ENCODE measurements at places on chromosomes 12 and 14. TPM values are rescaled to one million over a fixed set of nuclear protein-coding genes. Genes with fewer than 3 reads are reported as not detected.

GRCh38 chr12:30795410-30796312, 40.9 kb upstream of the CAPRIN2 start:
- DNase-seq = peak; percentile 94

DNA sequence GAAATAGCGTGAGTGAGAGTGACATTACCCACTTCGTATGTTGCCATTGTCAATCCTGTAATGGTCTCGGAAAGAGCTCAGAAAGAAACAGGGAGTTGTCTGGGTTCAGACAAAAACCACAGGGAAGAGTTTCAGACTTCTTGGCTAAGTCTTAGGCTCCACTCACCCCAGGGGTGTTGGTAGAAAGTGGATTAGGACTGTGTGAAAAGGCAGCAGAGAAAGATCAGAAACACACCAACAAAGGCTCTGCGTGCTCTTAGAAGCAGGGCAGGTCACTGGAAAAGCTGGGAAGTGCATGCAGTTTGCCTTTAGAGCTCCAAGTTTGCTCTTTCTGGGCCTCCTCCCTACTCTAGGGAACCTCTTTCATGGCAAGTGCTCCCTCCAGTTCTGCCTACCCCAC, 106.1 kb upstream of the PLXNC1 start:
- DNase-seq = no peak

DNA sequence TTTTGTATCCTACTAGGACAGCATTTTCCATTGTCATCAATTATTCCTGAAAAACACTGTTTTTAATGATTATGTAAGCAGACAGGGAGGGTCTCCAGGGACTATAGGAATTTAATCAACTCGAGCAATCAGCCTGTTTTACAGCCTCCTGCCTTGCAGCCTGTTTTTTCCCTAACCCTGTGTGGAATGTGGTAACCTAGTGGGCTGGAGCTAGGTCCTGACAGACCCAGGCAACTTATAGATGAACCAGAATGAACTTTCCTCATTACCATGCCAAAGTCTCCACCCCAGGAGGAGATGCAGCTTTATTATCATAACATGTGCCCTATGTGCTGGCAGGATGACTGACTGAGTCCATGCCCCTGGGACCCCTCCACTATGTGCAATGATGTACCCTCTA, 375.1 kb downstream of the BMP4 start:
- DNase-seq = no peak

GRCh38 chr12:57046086-57046791, 3.7 kb downstream of the MYO1A start:
- DNase-seq = no peak

DNA sequence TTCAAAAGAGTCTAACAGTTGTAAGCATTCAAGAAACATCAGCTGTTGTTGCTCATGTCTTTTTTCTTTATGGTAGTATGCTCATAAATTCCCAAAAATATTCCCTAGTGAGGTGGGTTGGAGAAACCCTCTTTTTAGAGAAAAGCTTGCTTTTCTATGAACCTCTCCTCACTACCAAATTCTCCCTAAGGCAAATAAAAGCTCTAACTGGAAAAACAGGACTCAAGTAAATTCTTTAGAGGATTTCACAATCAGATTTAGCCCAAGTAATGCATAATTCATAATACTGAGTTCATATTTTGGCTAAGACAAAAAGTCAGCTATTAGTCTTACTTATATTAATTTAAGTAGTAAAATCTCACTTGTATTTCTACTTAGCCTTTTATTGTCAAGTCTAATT, 59.1 kb downstream of the DIO2 start:
- no peak for DNase-seq

- no peak for DNase-seq
These were observed 121.7 kb downstream of the SLC38A1 start for GRCh38 chr12:46147144-46147543.

GRCh38 chr14:51500776-51501175, 150.9 kb upstream of the FRMD6 start:
- no peak for DNase-seq

DNA sequence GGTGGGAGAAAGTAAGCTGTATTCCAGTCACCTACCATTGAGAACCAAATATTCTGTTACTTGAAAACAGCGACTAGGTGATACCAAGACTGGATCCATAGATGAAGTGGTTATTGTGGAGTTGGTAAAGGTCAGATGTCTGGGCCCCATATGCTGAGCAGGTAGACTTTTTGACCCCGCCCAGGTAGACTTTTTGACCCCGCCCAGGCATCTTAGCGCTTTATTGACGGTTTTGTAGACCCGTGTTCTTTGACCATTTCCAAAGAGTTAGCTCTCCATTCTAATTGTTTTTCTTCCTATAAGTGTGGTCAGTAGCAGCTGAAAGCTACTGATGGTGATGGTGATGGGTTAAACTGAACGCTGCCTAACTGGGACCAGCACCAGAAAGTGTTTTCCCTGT, 61.6 kb downstream of the SLC8A3 start:
- no peak for DNase-seq

GRCh38 chr12:121803861-121804416, at the start of gene SETD1B:
Gene SETD1B (plus strand): TSS chr12:121804009. CDS start chr12:121804738, 729 bp downstream.
- peak; percentile 75 for DNase-seq

GRCh38 chr12:23906329-23906728, 43.1 kb downstream of the SOX5 start:
- DNase-seq = peak; percentile 91

GRCh38 chr14:54116972-54117371, 160.3 kb upstream of the BMP4 start:
- DNase-seq = peak; percentile 46

DNA sequence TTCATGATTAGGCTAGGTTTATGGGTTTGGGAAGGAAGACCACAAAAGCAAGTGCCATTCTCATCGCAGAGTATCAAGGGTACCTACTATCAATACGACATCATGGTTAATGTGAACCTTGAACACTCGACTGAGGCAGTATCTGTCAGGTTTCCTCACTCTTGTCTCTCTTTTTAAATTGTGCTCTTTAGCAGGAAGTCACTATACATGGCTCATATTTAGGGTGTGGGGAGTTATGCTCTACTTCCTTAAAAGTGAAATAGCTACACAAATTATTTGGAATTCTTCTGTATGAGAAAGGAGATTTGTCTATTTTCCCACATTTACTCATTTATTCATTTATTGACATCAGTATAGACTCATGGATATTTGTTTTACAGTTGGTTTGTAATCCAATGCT, 5.9 kb upstream of the CLEC4E start:
- DNase-seq = no peak

- DNase-seq = no peak
These were observed 12.2 kb downstream of the EVL start for GRCh38 chr14:100077441-100077840.

GRCh38 chr12:116397148-116397547, 119.7 kb upstream of the MED13L start:
- DNase-seq = peak; percentile 47

DNA sequence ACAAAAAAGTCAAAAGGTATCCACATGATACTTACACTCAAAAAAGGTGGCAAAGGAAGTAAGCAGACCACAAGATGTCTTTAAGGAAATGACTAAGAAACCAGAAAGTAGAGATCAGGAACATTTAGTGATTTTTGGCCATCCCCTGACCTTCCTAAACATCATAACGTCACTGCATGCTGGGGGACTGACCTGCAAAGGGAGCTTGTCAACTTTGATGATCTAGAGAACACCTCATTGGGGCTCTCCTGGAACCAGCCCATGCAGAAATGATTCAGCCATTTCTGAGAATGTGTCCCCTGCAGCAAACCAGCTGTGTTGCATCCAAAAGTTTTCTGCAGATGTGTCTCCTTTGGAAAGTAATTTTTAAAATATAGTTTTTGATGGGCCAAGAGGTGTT, 152.2 kb upstream of the RASSF8 start:
- DNase-seq = peak; percentile 37

- peak; percentile 46 for DNase-seq
These were observed 386.0 kb downstream of the BCAT1 start for GRCh38 chr12:24562771-24563431.

DNA sequence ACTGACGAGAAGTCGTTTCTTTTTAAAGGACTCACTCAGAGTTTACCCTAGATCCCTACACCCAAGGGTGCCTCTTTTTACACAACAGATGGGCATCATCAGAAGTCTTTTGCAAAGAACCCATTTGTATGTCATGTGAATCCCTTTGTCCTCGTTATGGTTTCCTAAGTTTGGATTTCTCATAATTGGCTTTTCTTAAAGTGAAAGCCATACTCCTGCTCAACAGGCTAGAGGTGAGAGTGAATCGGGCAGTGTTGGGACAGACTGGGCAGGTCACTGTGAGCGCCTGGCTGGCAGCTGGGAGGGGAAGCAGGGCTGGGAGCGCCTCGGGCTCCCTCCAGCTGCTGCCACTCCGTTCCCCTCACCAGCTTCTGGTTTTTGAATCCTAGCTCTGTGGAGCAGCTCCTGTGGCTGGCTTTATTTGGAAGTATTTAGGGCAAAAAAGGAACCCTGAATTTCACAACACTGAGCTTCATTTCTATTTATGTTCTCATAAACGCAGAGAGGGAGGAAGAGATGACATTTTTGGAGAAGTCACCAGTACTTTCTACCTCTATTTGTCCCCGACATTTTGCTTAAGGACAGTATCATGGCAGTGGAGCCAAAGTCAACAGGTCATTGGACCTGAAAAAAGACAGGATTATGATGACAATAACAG, 63.8 kb upstream of the ACTN1 start:
- DNase-seq = no peak

GRCh38 chr12:99130808-99131553, 485.9 kb downstream of the APAF1 start:
- peak; percentile 5 for DNase-seq

The KRT78 gene
- total RNA-seq = not detected

The INHBE gene
- 1.6 TPM for total RNA-seq

The APOF gene
- total RNA-seq = 0.40 TPM

The LGALS3 gene
- 88.5 TPM for total RNA-seq

The HVCN1 gene
- not detected for total RNA-seq

The TRIP11 gene
- 23.6 TPM for total RNA-seq

The KLRD1 gene
- 0.29 TPM for total RNA-seq

The ABCD2 gene
- total RNA-seq = 0.11 TPM

The NFE2 gene
- total RNA-seq = not detected

The LRTM2 gene
- not detected for total RNA-seq

The GUCY2C gene
- not detected for total RNA-seq

The LYZ gene
- not detected for total RNA-seq

The GSG1 gene
- total RNA-seq = not detected
